ENCODE measurements at places on chromosomes 16 and 17. TPM values are rescaled to one million over a fixed set of nuclear protein-coding genes. Genes with fewer than 3 reads are reported as not detected.
A peak's percentile ranks its signal among the peaks of the same experiment; 100 is the strongest.

Gene PEX12
- total RNA-seq: 4.7 TPM

Gene DOC2A
- 16.4 TPM for total RNA-seq

Gene KPNA2
- total RNA-seq: 466 TPM

Gene PIRT
- not detected for total RNA-seq

Gene CLDN6
- total RNA-seq: 746 TPM

Gene CTRB1
- 5.7 TPM for total RNA-seq

Gene PARN
- 39.4 TPM for total RNA-seq

Gene STUB1
- 79.0 TPM for total RNA-seq

- DNase-seq: no peak
These were observed 435.0 kb downstream of the MAF start for GRCh38 chr16:79165506-79165905.

- no peak for DNase-seq
These were observed 68.2 kb downstream of the DYNLRB2 start for GRCh38 chr16:80608946-80609345.

DNA sequence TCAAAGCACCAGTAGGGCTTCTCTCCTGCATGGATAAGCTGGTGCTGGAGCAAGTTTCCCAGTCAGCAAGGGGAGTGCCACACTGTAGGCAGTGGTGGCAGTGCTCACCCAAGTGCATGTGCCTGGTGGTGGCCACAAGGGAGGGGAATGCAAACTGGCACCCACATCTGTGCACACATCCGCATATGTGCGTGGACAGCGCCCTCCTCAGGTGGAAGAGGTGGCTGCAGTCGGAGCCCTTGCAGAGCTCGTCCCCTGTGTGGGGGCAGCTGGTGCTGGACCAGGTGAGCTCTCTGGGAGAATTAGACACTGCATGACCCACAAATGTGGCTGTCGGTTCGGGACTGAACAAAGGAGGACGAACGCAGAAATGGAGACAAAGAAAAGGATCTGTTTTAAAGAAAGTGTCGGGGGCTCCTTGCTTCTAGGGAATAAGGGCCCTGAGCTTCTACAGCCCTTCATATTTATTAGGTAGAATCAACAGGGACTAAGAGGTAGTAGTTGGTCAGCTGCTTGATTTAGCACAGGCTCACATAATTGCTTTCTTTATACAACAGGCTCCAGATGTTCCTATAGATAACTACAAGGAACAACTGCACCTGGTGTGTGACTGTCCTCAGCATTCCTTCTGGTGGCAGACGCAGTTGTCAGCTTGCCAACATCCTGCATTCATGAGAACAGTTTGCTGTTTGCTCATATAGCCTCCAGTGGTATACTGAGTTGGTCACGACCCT, 5.3 kb upstream of the ZNF689 start:
- peak; percentile 98 for DNase-seq

GRCh38 chr17:8320990-8321389, 10.9 kb downstream of the ARHGEF15 start:
- DNase-seq: no peak

- no peak for DNase-seq
These were observed 5.6 kb downstream of the FMNL1 start for GRCh38 chr17:45227101-45227925.

GRCh38 chr17:82939621-82940135, 99.9 kb upstream of the ZNF750 start:
- DNase-seq: peak; percentile 1

DNA sequence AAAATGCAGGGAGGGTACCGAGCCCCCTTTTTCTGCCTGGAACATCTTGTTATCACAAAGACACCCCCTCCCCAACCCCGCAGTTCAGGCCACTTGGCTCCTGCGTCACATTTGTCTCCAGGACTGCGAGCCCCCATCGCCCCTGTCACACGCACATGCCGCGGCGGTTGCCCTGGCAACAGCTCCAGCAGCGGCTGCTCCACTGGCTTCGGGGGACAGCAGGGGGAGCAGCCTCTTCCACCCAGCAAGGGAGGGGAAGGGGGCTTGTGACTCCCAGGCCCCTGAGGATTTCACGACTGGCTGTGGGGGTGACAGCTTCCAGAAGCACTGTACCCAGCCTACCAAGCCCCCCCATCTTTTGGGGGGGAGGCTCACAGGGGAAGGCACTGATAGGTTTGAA, 2.6 kb downstream of the BAIAP3 start:
- DNase-seq: peak; percentile 61

DNA sequence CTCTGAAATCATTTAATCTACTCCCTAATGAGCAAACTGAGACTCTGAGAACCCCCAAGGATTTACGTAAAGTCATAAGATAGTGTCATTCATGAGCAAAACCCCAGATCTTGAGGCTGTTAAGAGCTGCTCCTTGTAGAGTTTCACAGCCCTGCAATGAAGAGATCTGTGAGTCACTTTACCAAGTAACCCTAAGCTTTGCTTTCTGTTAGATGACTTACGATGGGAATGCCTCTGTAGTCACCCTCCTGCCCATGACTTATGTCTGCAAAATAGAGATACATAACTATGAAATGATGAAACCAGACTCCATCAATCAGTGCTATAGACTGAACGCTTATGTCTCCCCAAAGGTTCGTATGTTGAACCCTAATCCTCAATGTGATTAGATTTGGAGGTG, 117.7 kb downstream of the HS3ST3A1 start:
- DNase-seq: no peak

DNA sequence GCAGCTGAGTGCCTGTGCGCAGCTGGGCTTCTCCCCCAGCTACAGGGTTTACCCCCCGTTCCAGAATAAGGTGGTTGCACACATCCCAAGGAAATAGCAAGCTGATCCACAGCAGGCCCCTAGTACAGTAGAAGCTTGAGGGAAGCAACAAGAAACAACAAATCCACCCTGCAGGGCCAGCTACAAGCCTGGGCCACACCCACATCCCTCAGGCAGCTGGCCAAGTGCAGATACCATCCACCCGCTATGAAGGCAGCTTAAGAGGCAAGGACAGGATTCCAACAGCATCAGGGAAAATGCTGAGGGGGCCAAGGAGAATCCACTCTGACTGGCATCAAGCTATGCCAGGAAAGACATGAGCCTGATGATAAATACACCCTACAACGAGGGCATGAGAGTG, 66.9 kb upstream of the RCVRN start:
- DNase-seq: no peak

GRCh38 chr17:59342681-59343131, 11.3 kb downstream of the YPEL2 start:
- no peak for DNase-seq
